ENCODE measurements at places on chromosomes 2 and 18.

DNA sequence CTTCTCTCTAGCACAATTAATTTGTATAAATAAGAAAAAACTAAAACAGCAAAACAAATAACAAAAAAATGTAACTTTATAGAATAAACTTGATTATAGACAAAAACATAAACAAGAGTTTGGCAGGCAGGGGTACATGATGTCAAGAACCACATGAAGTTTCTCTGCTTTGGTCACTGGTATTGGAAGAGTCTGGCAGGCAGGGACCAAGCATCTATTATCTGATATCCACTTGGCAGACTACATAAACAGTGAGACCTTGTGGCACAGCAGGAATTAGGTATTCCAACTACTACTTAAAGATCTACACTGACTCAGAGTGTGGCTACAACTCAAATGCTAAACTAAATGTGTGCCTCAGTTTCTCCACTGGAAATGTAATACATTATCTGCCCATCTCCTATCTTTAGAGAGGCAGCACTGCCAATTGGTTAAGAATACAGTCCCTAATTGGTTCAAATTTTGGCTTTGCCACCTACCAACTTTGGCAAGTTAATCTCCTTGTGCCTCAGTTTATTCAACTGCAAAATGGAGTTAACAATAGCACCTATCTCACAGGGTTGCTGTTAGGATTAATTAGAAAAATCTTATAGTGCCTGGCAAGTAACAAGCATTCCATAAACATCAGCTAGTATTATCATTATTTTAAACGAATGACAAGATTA, 2.7 kb downstream of the MAP4K3 start:
- no peak for DNase-seq

- DNase-seq: no peak
These were observed 144.4 kb upstream of the RNF152 start for GRCh38 chr18:62037012-62037742.

DNA sequence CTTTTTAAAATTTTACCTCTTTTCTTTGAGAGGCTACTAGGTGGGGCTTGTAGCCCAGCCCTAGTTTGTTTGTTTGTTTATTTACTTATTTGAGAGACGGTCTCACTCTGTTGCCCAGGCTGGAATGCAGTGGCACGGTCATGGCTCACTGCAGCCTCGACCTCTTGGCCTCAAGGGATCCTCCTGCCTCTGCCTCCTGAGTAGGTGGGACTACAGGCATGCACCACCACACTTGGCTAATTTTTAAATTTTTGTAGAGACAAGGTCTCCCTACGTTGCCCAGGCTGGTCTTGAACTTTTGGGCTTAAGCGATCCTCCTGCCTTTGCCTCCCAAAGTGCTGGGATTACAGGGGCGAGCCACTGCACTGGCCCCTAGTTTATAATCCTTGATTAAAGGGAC, 35.0 kb downstream of the ERLEC1 start:
- DNase-seq: no peak

DNA sequence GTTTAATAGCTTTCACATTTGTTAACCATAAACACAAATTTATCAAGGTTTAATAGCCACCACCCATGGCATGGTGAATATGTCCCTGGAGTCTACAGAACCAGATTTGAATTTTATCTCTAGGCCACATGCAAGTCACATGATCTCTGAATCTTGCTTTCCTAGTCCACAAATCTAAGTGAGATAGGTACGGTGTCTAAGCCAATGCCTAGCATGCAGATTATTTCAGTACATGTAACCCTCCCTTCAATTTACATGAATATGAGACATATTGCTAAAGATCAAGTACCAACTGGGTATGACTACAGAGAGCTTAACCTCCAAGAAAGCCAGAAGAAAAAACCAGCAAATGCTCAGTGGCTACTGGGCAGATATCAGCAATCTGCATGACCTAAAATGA, 10.0 kb downstream of the ZNF24 start:
- DNase-seq: no peak

DNA sequence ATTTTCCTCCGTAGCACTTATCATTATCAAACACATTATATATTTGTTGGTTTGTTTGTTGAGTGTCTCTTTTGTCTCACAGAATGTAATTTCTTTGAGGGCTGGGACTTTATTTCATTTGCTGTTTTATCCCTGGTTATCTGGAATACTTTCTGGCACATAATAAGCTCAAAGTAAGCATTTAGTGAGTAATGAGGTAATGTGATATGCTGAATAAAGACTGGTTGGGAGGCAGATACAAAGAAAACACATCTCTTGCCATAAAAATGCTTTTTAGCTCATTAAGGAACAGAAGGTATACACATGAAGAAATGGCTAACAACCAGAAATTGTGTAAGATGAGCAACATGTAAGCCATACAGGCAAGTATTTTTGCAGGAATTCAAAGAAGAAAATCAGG, 1411.8 kb downstream of the LRP1B start:
- no peak for DNase-seq

DNA sequence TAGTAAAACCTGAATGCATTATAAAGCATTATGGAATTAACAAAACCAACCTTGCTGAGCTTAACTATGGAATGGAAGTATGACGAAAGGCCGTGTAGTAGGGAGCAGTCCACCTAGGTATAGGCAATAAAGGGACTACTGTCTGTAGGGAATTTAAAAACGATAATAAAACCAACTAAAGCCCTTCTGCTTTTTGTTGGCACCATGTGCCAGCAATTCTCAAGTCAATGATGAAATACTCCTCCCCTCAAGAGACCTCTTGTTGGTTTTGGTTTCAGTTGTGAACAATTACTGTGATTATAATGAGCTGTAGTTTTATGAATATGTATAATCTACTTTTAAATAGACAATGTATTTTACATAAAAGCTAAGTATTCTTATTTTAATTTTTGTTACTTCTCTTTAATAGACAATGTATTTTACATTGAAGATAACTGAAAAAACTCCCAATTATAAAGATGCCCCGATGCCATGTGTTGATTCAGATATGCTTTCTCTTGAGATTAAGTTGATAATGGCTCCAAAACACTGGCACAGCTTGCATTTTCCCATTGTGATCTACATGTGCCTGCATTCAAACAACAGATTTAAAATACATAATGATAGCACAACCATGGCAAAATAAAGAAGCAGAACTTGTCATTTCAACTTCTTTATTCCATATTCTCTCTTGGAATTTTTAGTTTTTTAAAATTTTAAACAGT, 55.5 kb upstream of the ZDBF2 start:
- no peak for DNase-seq

- DNase-seq: no peak
These were observed 4.8 kb upstream of the SLC66A2 start for GRCh38 chr18:79956276-79956675.

GRCh38 chr2:68309426-68309825, 10.3 kb downstream of the CNRIP1 start:
- DNase-seq: no peak

DNA sequence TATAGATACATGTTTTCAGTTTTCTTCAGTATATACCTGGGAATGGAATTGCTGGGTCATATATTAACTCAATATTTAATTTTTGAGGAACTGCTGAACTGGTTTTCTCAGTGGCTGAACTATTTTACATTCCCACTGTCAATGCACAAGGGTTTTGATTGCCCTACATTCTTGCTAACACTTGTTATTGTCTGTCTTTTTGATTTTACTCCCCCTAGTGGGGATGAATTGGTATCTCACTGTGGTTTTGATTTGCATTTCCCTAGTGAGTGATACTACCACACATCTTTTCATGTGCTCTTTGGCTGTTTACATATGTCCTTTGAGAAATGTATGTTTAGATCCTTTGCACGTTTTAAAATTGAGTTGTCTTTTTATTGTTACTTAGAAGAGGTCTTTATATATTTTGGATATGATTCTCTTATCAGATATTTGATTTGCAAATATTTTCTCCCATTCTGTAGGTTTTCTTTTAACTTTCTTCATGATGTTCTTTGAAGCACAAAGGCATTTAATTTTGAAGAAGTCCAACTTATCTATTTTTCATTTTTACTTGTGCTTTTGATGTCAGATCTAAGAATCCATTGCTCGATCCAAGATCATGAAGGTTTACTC, 36.2 kb downstream of the ASB1 start:
- no peak for DNase-seq

DNA sequence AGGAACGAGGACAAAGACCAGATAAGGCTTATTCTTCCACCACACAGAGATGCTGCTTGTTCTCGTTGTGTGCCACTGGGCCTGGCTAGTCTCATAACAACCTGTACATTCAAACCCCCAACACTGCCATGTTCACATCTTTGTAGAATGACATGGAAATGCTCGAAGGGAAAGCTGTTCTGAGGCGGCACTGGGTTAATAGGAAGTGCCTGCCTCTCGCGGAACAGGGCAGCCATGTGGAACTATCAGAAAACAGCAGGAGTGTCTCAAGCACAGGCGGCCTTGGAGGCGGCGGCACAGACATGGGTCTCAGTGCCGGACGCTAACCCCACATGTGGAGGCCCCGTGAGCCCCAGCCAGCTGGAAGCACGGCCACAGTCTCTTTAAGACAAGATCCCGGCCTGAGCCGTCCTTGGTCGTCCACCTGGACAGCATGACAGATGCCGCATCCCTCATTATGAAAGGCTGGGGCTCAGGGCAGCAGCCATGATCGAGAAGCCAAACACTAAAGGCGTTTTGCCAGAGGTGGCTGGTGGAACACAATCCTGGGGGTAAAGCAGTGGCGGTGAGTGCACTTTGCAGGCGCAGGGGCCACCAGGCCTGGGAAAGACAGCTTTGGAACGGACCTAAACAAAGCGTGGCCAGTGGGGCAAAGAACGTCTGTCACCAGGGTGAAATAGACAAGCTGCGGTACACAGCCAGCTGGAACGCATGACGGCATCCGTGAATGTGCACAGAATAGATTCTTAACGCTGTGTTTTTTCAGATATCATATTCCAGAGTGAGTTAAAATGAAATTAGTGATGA, 161.0 kb downstream of the HDAC4 start:
- DNase-seq: no peak

- peak; percentile 33 for DNase-seq
These were observed 769 bp downstream of the FAM110C start for GRCh38 chr2:45342-46130.

- no peak for DNase-seq
These were observed 2.6 kb downstream of the AFG3L2 start for GRCh38 chr18:12374401-12374800.

- no peak for DNase-seq
These were observed 173.1 kb downstream of the ANKRD30B start for GRCh38 chr18:14921031-14921430.

DNA sequence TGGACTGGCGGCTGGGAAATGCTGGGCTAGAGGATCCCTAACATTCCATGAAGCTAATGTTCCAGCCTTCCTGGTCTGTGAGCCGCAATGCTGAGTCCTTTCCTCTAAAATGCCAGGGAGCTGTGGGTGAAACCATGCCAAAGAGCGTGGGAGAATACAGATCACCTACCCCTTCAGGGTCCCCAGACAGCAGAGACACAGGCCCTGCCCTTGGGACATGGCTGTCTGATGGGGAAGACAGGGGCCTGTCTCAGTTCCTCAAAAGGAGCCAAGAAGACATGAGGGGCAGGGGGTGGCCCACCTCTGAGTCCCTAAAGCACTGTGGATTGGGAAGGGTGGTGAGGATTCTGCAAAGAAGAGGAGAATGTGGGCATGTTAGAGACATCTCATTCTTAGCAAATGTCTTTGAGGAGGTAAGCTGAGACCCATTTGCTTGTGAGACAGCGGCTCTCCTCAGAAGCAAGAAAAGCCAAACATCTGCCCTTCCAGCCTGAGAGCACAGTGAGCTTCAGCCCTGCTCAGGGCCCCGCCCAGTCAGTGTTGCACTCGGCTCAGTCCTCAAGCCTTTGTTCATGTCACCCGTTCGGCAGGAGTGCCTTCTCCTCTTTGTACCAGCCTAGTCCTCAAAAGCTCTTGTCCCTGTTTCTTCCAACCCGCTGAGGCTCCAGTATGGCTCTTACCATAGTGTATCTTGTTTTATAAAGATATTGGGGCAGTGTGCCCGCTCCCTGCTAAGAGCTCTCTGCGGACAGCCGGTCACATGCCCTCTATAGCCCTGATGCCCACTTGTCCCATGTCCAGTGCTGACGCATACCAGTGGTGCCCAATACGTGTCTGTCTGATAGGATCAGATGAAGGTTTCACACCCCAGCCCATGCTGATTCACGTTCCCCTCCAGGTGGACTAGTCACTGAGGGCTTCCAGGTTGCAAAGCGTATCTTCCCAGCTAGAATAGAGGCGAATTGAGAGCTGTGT, 286.2 kb downstream of the CYP26B1 start:
- no peak for DNase-seq

GRCh38 chr2:184692141-184692734, 93.9 kb downstream of the ZNF804A start:
- no peak for DNase-seq

DNA sequence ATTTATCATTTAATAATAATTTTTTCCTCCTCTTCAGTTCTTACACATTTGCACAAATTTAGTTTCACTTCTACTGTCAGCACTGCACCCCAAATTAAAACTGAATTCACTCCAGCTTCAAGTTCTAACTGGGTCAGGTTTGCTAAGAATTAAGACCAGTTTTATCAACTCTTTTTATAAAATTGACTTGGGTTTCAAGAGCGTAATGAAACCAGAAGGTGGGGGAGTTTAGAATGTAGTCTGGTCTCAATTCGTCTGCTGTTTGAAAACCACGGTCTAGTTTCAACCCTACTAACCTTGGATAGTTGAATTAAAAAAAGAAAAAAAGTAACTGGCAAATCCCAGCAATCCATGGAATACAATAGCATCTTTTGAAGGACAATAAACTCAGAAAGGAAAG, 14.3 kb upstream of the CTLA4 start:
- no peak for DNase-seq

DNA sequence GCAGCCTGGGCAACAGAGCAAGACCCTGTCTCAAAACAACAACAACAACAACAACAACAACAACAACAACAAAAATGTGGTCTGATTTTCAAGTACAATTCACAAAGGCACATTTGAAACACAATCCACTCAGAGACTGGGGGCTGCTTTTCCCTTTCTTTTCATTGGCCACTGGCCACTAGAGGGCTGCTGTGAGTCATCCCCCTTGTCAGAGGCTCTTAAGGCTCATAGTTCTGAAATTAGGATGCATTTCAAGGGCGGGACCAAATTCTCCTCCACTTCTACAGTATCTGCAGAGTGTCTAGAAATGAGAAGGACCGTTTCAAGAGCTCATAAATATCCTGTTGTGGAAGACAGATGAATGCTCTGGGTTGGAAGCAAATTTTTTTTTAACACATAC, 285.4 kb downstream of the NRXN1 start:
- no peak for DNase-seq

- DNase-seq: no peak
These were observed 165.3 kb upstream of the SYT4 start for GRCh38 chr18:43442571-43442970.

- DNase-seq: no peak
These were observed 38.2 kb downstream of the PCBP1 start for GRCh38 chr2:70125498-70125898.

- no peak for DNase-seq
These were observed 148.4 kb upstream of the ACVR2A start for GRCh38 chr2:147696426-147696825.

GRCh38 chr2:233756429-233757081, 3.5 kb upstream of the UGT1A1 start:
- no peak for DNase-seq
